Amygdala (tissue), 56 donors: ENCODE measurements at places on chromosomes 11 and 22.

DNA sequence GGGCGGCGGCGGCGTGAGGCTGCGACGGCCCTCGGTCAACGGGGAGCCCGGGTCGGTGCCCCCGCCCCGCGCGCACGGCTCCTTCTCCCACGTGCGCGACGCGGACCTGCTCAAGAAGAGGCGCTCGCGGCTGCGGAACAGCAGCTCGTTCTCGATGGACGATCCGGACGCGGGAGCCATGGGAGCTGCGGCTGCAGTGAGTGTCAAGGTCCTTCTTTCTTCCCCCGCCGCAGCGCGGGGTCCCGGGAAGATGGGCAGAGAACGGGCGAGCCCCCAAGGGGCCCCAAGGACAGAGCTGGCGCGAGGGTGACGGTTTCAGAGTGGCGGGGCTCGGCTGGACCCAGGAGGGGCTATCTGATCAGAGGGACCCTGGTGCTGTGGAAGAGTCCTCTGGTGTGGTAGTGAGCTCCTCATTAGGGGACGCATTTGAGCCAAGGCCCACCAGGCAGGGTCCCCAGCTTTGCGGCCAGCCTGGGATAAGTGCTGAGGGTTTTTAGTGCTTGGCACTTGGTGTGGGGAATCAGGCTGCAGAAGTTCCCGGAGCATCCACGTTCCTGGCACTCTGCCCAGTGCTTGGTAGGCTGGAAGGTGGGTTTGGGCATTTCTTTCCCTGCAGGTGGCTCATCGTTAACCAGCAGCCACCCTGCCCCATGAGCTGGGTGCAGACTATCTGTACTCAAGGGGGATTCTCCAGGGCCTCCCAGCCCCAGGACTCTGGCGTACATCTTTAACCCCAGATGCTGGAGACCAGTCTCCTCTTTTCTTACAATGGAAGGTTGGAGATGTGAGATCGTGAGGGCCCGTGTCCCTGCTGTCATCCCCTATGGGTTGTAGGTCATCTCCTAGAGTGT lies 9.8 kb downstream of the EHBP1L1 start:
- DNase-seq = no peak

DNA sequence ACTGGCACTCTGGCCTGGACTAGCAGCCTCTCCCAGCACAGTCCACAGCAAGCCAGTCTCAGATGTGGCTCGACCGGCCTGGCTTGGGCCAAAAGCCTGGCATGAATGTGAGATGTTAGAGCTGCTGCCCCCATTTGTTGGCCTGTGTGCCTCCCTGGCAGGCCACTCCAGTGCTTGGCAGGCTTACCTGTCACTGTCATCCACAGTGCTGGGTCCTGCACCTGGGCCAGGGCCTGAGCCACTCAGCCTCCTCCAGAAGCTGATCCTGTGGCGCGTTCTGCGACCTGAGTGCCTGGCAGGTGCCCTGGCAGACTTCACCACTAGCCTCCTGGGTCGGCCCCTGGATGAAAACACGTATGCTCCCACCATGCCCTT lies 36.1 kb downstream of the RRP8 start:
- no peak for DNase-seq

DNA sequence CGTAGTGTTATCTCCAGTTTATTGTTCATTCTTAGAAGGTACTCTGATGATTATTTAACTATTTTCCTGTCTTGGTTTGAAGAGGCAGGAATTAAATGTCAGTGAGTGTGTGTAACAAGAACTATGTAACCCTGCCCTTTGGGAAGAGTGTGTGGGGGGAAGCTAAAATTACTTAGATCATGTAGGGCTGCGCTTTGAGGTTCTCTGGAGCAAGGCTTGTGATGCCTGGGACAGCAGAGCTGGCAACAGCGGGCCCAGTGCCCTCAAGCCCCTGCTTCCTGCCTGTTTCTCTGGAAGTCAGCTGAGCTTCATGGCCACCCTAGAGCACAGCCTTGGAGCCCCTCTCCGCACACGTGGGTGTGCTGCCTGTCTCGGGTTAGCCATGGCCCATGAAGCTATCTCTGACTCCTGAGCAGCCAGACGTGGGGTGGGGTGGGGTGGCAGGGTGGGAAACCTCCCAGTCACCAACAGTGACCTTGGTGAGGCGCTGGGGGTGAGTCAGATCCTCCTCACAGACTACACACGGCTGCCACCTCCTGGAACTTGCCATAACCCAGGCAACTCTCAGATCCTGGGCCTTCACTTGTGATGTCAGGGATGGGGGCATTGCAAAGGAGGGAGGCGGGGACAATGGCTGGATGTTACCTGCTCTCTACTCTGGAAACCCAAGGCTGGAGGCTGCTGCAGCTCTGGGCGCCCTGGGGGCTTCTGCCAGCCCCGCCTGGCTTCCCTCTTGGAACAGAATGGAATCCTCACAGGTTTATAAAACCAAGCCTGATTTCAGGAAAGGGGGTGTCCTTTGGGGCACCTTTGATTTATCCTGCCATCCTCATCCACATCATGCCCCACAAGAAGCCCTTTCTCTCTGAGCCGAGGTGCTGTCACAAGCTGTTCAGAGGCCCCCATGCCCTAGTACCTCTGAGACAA lies 88.6 kb downstream of the SNX19 start:
- DNase-seq = no peak

DNA sequence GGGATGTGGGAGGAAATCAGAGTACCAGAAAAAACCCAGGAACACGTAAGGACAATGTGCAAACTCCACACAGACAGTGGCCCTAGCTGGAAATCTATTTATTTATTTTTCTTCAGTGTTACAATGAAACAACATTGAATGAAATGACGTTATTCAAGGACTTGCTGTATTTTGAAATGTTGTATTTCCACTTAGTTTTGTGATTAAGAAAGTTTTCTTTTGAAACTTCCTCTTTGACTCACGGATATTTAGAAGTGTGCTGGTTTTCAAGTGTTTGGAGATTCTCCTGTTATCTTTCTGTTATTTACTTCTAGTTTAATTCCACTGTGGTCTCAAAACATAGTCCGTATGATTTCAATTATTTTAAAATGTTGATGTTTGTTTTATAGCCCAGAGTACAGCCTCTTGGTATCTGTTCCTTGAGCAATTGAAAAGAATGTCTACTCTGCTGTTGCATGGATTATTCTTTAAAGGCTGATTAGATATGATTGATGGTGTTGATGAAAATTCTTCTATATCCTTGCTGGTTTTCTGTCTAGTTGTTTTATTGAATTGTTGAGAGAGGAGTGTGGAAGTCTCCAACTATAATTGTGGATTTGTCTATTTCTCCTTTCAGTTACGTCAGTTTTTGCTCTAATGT lies 141.0 kb downstream of the ARHGAP20 start:
- no peak for DNase-seq

GRCh38 chr22:50437511-50438304 lies 37.1 kb downstream of the SBF1 start:
- DNase-seq = no peak

DNA sequence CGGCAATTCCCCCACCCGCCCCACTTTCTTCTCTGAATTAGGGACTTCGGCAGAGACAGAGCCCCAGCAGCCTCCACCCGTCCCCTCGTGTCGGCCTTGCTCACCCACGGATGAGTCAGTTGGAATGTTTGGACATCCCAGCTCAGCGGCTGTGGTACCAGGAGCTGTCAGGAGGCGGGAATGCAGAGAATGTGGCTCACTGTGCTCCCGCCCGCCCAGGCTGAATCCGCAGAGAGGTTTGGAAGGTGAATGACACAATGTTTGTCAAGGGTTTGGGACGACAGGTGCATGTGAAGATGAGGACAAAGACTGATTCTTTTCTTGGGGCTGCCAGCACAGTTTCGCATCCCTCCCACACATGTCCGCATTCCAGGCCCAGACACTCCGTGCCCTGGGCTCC lies 39.6 kb downstream of the LIF start:
- no peak for DNase-seq

DNA sequence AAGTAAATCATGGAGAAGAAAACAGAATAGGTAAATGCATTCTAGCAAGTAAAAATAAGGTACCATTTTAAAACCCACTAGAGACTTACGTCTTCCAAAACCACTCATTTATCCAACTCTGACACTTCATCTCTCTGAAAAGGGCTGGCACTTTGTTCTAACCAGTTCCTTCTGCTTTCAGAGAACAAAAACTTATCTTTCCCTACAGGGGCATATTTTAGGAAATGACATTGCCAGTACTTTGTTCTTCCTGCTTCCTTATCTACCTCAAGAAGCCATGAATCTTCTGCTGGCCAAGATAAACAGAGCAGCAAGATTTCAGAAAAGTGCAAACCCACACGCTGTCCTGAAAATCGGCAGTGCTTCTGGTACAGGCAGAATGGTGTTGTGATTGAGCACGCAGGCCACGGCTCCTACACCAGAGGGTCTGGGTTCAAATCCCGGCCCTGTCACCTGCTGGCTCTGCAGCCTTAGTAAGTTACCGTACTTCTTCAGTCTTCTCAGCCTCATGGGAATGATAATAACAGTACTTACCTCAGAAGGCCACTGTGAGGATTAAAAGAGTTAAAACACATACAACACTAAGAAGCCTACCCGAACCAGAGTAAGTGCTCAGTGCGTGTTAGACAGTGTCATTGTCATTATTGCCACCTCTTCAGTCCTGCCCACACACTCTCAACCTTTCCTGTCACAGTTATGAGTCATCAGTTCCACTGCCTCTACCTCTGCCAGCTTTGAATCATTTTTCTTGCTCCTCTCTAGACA lies 11.0 kb downstream of the MPZL3 start:
- DNase-seq = no peak

- no peak for DNase-seq
These were observed 229.3 kb downstream of the CASP12 start for GRCh38 chr11:104668797-104669463.

- no peak for DNase-seq
These were observed 43.0 kb downstream of the CECR2 start for GRCh38 chr22:17412232-17412631.

GRCh38 chr22:49101225-49101624 lies 726.4 kb downstream of the BRD1 start:
- DNase-seq = no peak

DNA sequence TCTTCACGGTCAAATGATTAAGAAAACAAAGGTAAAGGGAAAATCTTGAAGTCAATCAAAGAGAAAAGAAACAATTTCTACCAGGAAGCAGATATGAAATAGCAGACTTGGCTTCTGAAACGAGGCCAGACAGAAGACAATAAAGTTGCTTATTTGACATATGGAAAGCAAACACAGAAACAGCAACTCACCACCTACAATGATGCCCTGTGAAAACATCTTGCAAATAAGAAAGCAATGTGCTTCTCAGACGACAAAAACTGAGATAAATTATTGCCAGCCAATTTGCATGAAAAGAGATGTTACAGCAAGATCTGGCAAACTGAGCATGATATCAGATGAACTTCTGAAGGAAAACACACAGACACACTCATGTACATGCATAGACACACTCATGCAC lies 45.9 kb upstream of the CTSC start:
- no peak for DNase-seq

DNA sequence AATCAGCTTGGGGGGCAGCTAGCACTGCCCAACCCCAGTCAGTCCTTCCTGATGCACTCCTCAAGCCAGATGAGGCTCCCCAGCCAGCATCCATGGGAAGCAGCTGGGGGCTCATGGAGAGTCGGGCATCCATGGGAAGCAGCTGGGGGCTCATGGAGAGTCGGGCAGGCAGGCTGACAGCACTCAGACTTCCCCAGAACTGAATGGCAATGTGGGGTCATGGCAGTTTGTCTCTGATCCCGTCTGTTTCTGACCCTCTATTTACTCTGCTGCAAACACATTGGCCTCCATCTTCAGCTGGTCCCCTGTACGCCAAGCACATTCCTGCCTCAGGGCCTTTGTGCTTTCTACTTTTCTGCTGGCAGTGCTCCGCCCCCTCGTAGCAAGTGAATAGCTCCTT lies 314.8 kb downstream of the NTM start:
- DNase-seq = no peak

DNA sequence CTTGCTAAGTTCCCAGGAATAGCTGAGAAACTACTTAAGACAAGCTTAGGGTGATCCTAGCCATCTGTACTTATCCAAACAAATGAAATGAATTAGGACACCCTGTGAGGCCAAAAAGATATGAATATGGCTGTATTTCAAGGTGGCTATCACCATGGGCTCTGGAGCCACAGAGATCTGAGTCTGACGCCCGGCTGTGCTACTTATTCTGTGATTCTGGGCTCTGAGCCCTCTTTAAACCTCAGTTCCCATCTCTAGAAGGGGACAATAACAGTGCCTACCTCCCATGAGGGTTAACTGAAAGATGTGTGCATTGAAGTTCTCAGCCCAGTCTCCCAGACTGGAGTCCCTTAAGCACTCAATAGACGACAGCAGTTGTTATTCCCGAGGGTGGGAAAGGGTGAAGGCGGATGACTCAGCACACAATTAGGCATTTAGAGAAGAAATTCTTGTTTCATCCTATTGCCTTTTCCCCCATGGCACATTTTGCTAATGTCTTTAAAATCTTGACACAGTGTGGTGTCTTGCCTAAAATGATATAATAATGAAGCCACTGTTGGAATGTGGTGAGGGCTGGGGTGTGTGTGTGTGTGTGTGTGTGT lies 132.5 kb downstream of the ADAMTS15 start:
- no peak for DNase-seq

DNA sequence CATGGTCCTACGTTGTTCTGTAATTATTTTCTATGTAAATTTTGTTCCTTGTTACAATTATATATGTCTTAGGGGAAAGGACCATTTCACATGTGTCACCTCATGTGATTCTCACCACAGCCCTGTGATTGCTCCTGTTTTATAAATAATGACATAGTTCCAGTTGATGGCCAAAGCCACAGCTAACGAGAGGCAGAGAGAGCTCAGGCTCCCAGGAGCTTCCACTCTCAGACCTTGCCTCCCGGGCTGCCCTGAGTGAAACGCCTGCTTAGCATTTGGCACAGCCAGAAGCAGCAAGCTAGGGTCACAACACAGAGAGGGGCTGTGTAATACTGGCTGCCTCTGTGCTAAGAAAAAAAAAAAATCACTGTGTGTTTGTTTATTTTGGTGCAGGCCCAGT lies 5.9 kb downstream of the TMEM121B start:
- no peak for DNase-seq

DNA sequence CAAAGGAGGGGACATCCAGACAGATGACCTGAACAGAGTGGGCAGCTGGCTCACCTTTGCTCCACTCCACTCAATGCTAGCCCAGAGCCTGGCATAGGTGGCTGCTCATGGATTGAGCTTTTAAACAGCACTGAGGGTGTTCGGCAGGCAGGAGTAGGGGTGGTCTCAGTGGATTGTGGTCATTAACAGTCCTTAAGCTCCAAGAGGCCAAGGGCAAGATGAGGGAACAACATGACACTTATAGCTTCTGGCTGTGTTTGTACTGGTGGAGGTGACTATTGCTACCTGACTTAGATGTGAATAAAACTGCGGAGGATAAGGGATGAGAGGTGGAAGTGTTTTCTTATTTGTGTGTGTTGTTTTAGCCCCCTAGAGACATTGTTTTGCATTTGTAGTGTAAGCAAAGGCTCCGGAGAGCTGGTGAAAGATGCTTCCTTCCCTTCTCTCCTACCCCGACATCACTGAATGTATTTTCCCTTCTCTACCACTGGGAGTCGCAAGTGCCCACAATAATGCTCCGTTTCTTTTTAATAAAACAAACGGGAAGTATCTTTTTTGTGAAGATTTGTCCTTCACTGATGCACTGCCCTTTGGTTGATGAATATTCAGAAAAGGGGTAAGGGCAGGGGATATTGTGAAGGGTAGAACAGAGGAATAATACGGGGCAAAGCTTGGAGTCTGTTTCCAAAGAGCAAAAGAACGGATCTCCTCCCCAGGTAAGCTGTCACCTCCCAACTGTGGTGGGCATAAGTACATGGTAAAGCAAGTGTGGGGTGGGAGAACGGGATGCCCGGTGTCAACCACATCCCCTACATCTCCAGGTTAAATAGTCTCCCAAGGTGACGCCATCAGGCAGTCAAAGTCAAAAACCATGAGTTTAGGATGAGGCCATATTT lies 27.5 kb upstream of the MTNR1B start:
- no peak for DNase-seq

GRCh38 chr11:40328890-40329614 lies 1130.4 kb downstream of the LRRC4C start:
- DNase-seq = no peak

GRCh38 chr11:3949125-3949524 lies 93.7 kb downstream of the STIM1 start:
- DNase-seq = no peak
